ENCODE measurements at places on chromosomes 11 and 22. TPM values are rescaled to one million over a fixed set of nuclear protein-coding genes. Genes with fewer than 3 reads are reported as not detected.
A peak's percentile ranks its signal among the peaks of the same experiment; 100 is the strongest.

POU2F3 gene
- total RNA-seq = 0.19 TPM

RSF1 gene
- 53.5 TPM for total RNA-seq

SLC22A8 gene
- not detected for total RNA-seq

A4GALT gene
- total RNA-seq = 42.1 TPM

CYTH4 gene
- 44.7 TPM for total RNA-seq

ANO5 gene
- total RNA-seq = 1.2 TPM

SCGB1A1 gene
- total RNA-seq = not detected

HEPACAM gene
- 33.4 TPM for total RNA-seq

PRR5L gene
- 14.2 TPM for total RNA-seq

CEP126 gene
- 6.5 TPM for total RNA-seq

DNA sequence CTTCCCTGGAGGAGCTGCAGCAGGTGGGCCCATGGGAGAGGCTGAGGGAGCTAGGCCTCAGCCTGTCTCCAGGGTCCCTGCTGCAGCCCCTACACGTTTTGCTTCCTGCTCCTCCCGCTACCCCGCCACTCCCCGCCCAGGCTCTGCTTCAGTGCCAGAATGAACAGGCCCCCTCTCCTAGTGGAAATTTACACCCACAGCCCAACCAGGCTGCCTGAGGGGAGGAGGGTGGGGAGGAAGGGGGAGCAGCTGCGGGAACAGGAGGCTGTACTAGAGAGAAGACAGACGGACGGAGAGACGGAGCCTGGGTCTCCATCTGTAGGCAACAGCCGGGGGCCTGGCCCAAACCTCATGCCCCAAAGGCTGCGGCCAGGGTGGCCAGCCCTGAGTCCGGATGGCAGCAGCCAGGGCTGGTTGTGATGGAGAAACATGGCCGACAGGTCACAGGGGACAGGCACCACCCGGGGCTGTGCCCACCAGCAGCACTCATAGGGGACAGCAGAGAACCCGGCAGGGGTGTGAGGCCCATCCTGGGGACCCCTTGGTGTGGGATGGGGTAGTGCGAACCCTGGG, 20.6 kb downstream of the FLRT1 start:
- DNase-seq = no peak

DNA sequence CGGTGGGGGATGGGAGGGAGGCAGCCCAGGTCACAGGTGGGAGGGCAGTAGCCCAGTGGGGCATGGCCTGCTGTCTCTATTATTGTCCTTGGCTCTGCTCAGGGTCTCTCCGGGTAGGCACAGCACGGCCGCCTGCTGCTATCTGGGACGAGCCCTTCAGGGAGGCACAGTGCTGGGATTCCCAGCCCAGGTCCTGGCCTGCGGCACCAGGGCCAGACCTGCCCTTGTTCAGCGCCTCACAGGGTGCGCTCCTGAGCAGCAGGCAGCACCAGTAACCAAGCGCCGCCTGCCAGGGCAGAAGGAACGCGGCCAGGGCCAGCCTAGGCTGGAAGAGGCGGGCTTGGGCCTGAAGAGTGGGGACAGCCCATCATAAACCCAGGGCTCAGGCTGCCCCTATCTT, 151.0 kb downstream of the MPPED1 start:
- DNase-seq = peak; percentile 57

DNA sequence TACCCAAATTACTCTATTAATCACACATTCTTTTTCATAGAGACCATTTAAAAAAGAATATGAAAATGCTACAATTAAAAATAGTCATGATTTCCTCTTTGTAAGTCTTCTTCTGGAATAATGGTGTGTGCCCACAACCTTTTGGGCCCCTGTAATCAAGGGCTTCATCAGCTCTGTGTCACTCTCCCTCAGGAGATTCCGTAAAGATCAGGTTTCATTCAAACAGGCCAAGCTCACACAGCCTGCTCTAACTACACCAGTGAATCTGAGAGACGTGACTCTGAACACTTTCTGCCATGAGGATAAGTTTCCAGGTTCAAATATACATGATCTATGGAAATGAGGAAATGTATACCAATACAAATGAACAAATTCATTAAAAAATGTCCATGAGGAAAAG, 9.5 kb downstream of the DRICH1 start:
- DNase-seq = no peak

- DNase-seq = no peak
These were observed 74.5 kb downstream of the RPL27A start for GRCh38 chr11:8757047-8757446.

- DNase-seq = no peak
These were observed 32.2 kb upstream of the DEPDC7 start for GRCh38 chr11:32983506-32983905.

DNA sequence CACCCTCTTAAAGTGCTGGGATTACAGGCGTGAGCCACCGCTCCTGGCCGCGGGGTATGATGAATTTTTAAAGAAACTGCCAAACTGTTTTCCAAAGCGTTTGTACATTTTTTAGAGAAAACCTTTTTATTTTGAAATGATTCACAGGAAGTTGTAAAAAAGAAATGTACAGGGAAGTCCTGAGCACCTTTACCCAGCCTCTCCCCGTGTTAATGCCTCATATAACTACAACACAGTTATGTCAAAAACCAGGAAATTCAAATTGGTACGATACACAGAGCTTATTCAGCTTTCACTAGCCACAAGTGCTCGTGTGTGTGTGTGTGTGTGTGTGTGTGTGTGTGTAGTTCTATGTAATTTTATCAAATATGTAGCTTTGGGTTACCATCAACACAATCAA, 7.0 kb upstream of the FAM118A start:
- no peak for DNase-seq

DNA sequence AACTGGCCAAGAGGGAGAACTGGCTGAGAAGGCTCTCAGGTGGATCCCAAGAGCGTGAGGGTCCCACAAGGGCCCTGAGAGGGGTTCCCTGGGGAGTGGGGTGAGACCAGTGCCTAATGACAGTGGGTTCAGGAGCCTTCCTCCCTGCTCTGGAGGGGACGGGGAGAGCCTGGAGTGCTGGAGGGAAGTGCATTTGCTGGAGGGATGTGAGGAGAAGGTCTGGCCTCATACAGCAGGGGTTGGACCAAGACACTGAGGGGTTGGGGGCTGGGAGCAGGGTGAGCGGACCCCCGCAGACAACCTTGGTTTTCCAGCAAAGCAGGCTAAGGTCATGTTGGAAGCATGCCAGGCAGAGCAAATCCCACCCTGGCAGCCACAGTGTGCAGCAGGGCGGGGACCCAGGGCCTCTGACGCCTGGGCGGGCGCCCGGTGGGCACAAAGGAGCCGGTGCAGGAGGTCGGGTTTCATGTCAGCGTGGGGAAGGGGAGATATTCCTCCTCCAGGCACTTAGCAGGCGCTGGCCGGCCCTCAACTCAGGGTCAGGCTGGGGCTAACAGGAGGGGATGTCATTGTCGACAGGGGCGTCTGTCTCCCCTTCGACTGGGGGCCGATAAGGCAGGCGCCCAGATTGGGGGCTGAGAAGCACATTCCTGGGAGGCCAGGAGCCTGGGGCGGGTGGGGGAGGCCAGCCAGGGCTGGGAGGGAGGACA, 3.1 kb upstream of the DERL3 start:
- DNase-seq = no peak

DNA sequence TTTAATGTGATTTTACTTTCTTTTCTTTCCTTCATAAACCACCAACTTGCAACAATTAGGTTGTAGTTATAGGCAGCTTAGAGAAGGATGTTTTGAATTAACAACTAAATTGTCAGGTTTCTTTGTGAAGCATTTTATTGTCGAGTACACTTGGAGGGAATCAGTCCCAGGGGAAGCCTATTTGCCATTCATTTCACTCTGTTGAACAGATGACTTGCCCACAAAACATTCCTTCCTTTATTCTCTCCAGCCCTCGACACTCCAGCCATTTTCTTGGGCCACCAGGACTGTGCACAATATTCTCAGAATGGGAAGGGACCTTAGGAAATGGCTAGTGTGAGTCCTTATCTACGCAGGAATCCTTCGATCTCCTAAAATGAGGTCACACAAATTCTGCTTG, 620.6 kb downstream of the SOX6 start:
- no peak for DNase-seq

- DNase-seq = no peak
These were observed 404.1 kb downstream of the SHANK2 start for GRCh38 chr11:70848243-70848750.

- no peak for DNase-seq
These were observed 279.9 kb downstream of the DLG2 start for GRCh38 chr11:85347291-85347690.

GRCh38 chr11:12276831-12277475, 100.4 kb upstream of the PARVA start:
- DNase-seq = peak; percentile 60

DNA sequence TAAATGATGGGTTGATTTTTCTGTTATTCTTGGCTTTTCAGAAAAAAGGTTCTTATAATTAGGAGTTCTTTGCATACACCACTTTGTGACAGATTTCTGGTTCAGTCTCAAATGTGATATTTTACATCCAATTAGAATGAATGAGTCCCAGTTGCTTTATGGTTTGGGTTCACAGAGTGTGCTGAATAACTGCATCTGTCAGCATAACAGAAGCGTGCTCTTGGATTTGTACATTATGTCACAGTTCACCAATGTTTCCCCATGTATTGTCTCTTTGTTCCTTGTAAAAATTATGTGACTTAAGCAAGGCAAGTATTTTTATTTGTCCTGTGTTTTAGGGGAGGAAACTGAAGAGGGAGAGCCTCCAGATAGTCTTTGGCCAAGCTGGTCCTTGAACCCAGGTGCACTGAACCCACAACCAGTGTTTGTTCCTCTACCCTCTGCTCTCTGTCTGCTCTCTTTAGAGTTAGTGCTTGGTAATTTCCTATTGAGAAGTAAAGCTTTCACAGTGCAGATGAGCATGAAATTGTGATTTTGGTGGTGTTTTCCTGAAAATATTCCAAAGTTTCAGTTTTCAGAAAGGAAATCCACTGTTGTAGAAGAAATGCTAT, 107.5 kb downstream of the TBC1D22A start:
- no peak for DNase-seq

GRCh38 chr22:27638329-27639233, 163.0 kb downstream of the MN1 start:
- DNase-seq = no peak

- no peak for DNase-seq
These were observed 13.1 kb downstream of the CCDC34 start for GRCh38 chr11:27349919-27350318.

DNA sequence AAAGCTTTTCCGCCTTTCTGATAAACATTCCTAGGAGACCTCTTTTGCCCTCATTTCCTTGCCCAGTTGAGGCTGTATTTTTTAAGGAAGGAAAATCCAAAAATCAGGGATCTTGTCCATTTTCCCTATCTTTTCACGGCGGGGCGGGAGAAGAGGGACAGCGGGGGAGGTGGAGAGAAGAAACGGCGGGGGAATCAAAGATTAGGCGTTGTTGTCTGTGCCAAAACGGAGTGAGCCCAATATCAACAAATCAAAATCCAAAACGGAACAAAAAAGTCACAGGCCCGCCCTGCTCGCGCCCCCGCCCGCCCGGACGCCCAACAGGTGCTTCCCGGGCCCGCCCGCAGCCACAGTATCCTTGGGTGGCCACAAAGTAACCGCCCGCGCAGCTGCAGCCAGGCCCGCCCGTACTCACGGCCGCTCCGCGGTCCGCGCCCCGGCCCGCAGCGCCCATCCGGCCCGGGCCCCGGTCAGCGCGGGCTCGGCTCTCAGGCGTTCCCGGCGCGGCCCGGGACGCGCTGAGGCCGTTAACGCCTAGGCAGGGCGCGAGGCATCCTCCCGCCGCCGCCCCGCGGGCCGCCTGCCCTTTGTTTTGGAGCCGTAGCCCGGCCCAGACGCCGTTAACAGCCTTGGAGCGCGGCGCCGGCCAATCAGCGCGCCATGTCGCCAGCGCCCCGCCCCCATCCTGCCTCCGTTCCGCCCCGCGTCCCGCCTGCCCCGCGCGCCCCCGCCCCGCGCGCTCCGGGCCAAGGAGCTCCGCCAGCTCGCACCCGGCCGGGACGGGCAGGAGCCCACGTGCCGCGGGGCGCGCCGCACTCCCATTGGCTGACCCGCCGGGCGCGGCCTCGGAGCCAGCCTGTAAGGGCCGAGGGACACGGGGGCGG, at the start of gene YPEL1:
Gene YPEL1 (minus strand): TSS at position 595 of the 884 bp plus-strand sequence. CDS start 25,050 bp downstream, outside the sequence.
- DNase-seq = peak; percentile 99

DNA sequence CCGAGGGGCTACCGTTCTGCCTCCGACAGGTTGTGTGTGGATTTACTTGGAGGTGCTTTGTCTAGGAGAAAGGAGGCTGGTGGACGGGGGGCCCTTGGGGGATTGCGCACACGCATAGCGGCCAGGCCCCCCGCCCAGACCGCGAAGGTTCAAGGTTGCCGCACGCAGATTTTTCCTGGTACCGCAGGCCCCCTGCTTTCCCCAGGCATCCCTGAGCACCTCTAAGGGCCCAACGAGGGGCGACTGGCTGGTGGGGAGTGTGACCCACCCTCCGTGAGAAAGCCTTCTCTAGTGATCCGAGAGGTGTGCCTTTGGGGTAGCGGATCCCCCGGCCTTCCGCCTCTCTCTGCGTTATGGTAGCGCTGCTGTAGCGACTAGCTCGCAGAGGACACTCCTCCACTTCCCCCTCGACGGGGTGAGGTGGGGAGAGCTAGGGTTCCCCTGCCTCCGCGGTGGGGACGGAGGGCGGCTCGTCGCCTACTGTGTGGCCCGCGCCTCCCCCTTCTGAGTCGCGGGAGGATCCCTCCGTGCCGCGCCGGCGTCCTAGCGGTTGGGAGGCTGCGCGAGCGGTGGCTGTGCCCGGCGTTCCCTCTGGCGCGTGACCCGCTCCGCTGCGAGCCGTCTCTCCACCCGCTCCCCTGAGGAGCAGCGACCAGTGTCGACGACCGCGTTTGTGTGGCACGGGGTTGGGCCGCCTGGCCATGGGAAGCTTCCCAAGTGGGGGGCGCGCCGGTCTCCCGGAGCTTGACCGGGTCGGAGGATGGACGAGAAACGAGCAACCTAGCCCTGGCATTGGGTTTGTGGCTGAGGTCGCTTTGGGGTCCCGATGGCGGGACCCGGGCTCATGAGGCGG, 3900.0 kb upstream of the OR11H1 start:
- peak; percentile 90 for DNase-seq

DNA sequence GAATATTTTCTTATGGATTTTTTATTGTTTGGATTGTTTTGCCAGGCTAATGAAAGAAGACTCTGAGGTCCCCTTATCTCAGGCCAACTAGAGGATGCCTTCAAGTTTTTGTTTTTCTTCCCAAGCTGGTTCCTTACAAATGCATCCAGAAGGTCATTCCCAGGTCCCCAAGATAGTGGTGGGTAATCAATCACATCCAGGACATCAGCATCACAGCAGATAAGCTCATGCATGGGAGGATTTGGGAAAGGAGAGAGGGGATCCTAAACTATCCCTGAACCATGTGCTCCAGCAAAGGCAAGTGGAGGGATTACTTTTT, 20.7 kb downstream of the FZD4 start:
- DNase-seq = no peak

DNA sequence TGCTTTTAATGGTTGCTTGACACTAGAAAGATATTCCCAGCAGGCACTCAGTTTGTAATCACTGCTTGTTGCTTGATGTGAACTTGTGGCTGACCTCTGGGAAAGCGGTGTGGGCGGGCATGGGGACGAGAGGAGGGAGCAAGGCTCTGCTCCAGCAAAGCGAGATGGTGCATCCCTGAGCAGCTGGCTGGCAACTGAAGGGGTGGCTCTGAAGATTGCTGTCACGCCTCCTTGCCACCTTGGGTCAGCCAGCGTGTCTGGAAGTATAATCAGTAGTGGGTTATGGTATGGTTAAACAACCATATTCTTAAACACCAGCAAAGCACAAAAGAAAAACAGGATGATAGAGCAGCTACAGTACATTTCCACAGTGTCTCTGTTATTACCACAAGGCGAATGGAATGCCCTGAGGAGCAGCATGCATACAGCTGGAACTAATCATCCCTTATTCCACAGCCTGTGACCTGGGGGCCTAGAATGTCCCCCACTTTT, 124.5 kb downstream of the TRIM44 start:
- DNase-seq = no peak
